ENCODE measurements at places on chromosomes 6 and 20.

- DNase-seq = peak; percentile 40
Measured at GRCh38 chr6:142395768-142396231, 94.0 kb downstream of the ADGRG6 start.

GRCh38 chr20:3716195-3716834 lies 3.9 kb upstream of the SIGLEC1 start:
- peak; percentile 42 for DNase-seq

- DNase-seq = no peak
Measured at GRCh38 chr20:52405417-52405816, 213.8 kb upstream of the ZFP64 start.

GRCh38 chr20:59571551-59572314 lies 32.6 kb upstream of the PHACTR3 start:
- DNase-seq = peak; percentile 47

DNA sequence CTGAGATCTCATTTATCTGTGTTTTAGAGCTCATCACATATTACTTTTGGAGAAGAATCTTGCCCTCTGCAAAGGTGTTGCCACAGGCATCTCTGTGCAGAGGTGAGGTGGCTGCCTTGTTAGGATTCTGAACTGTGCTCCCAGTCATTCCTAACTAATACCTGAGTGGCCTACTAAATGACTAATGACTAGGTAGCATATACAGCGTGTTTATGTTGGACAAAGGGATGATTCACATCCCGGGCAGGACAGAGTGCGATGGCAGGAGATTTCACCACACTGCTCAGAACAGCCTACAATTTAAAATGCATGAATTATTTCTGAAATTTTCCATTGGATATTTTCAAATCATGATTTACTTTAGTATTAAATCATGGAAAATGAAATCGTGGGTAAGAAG lies 23.1 kb upstream of the CGA start:
- no peak for DNase-seq

DNA sequence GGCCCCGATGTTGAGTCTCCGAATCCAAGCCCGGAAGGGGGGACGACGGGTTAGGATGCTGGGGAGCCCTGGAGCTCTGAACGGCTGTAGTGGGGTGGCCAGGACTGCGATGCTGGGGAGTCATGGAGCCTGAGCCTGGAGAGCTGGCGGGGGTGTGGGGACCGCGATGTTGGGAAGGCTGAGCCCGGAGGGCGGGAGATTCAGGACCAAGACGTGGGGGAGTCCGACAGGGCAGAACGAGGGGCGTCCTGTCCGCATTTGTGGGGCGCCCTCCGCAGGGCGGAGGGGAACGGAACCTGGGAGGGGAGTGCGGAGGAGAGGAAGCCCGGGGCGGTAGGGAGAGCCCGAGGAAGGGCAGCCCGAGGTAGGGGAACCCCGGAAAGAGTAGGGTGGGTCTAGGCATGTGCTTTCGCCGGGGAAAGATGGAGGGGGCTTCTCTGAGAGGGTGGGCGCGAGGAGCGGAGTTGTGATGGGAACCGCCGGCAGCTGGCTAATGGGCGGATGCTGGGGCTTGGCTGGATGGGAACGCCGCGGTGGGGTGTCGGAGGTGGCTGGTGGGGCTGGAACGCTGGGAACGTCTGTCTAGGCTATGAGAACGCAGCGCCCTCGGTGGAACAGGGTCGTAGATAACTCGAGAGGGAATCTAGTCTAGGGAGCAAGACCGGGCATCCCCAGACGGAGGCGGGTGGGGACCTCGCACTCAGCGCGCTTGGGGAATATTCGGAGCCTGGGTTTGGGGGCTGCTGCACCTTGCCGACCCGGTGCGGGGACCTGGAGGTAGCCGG lies 684 bp downstream of the PAQR8 start:
- DNase-seq = peak; percentile 15

GRCh38 chr6:112281821-112282615 lies 27.7 kb upstream of the LAMA4 start:
- peak; percentile 86 for DNase-seq

GRCh38 chr6:96742702-96743101 lies 94.6 kb downstream of the GPR63 start:
- no peak for DNase-seq

DNA sequence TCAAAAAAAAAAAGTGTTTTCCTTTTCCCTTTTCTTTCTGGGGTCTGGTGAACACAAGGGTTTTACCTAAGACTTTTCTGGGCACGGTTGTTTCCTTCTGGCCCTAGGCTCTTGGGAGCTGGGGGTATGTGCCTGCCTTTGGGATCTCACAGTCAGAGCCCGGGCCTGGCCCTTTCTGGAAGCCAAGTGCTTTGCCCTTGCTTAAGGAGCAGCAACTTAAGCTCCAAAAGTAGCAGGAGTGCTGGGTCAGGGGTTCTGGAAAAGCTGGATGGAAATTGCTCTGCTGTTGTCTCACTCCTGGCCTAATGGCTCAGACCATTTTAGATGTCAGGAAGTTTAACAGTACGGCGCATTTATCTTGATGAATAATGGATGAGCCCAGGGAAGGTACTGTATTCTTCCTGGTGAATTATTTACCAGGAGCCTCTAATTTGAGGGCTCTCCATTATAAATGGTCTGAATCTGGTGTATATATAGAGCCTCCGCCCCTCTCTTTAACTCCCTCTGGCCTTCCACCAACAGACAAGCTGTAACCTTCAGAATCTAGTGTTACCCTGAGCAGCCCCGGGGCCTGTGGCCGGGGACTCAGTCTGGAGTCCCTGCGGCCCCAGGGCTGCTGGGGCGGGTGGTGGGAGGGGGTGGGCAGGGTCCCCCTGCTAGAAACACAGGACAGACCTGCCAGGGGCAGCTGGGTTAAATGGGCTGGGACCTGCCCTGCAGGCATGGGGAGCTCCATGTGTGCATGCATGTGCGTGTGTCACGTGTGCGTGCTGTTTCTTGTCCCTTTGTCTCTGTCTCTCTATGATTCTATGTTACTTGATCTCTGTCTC lies 37.5 kb downstream of the PTK7 start:
- peak; percentile 58 for DNase-seq

DNA sequence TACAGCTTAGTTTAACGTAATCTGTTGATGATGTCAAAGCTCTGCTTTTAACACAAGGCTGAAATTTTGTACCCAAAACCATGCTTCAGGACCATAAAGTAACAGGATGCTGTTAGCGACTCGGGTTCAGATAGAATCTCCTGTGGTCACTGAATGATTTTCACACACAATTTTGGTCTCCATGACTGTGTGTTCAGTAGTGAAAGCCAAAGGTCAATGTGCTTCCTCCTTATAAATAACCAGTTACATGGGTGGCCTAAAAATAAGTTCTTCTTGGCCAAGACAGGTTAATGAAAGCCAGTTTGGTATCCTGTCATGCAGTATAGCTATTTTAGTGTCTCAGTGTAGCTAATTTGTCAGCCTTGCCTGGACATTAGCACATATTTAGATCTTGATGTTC lies 19.1 kb upstream of the LOC128125822 start:
- no peak for DNase-seq

DNA sequence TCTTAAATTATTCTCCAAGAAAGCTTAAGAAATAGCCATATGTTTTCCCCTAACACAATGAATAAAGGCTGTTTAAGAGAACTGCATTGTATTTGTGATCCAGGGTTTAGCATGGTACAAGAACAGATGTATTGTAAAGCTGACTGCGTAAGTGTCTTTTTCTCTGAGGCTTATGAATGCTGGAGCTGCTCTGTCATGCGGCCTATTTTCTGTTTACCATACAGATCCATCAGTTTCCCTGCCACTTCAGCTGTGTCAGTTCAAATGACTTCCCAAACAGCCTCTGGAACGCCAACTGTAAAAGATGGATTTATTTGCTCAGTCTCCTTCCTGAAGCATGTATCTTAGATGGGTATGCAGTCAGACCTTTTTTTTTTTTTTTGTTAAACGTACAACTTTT lies 419.3 kb upstream of the HS3ST5 start:
- DNase-seq = no peak

- no peak for DNase-seq
Measured at GRCh38 chr6:150196942-150197745, 54.3 kb downstream of the PPP1R14C start.

GRCh38 chr6:163337958-163338357 lies 76.6 kb upstream of the QKI start:
- DNase-seq = no peak

DNA sequence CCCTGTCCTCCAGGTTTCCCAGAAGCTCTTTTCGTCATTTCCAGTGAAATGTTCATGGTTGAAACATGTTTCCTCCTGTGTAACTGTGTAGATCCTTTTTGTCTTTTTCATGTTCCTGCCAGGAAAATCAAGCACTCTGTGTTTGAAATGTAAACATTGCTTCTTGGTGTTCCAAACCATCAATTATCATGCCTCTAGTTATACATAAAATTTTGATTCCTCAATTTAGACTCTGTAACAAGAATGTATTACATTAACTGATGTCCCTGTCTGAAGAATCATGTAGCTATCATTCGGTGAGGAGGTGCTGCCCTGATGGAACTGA lies 546.3 kb upstream of the CITED2 start:
- DNase-seq = no peak

- DNase-seq = peak; percentile 94
Measured at GRCh38 chr20:45104786-45105185, 3.9 kb upstream of the KCNS1 start.

DNA sequence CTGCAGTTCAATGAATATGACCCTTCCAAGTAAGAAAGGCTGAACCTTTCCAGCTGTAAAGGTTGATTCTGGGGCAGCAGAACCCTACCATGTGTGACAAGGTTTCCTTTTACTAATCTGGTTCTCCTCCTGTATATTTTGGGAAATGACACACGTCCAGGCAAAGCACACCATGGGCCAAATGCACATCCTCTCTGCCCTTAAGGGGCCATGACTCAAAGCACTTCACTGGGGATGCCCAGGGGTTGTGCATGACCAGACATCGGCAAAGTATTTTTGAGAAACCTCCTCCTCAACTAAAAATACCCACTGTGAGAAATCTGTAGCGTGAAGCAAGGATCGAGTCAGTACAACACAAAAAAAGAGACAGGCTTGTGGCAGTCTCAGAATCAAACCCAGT lies 174.7 kb downstream of the BACH2 start:
- peak; percentile 72 for DNase-seq

DNA sequence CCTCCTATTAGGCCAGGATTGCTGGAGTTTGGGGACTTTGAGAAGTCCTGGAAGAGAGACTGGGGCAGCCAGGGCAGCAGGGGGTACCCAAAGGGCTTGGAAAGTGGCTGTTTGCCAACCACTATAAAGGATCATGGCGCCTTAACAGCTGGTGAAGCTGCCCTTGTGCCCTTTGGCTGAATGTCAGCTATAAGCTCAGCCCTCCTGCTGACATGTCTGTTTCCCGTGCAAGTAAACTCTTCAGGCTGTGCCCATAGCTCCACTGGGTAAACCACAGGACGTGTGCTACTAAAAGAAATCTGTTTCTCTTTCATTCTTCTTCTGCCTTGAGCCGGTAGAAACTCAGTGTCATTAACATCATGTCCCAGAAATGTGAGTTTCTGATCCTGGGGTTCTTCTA lies 97.3 kb downstream of the CAP2 start:
- peak; percentile 34 for DNase-seq

DNA sequence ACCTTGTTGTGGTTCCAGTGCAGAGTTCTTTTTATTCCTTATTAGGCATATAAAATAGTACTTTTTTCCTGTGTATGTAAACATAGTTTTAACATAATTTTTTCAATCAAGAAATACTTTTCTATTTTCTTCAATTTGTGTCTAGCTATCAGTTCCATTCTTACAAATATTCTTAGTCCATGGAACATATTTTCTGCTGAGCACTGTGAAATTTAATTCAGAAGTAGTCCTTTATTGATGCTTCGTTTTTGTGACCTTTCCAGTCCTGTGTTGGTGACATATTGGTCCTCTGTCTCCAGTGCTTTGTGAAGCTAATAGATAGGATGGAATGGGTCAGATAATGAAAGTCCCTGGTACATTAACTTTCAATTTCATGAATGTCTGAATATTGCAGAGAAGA lies 325.1 kb downstream of the SAMD5 start:
- DNase-seq = no peak

DNA sequence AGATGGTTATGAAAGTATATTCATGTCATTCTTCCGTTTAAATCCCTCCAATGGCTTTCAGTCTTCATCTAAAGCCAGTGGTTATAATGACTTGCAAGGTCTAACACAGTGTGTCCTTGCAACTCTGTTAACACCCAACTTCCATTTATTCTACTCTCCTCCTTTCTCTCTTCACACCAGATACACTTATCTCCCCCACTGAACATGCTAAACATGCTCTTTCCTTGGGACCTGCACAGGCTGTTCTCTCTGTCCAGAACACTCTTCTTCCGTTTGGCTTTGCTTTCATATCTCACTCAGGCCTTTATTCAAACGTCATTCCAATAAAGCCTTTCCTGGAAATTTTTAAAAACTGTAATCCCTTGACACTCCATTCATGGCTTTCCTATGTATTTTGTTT lies 91.5 kb downstream of the EPHA7 start:
- DNase-seq = no peak

- peak; percentile 37 for DNase-seq
Measured at GRCh38 chr6:55943329-55943728, 67.9 kb upstream of the BMP5 start.

DNA sequence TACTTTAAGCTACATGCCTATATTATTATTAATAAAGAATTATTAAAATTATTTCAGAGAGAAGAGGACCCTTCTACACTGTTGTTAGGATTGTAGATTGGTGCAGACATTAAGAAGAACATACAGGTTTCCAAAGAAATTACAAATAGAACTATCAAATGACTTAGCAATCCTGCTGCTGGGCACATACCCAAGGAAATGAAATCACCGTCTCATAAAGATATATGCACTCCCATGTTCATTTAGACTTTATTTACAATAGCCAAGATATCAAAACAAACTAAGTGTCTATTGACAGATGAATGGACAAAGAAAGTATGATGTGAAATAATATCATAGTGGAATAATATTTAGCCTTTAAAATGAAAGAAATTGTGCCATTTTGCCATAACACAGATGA lies 687.7 kb upstream of the POU3F2 start:
- DNase-seq = no peak

DNA sequence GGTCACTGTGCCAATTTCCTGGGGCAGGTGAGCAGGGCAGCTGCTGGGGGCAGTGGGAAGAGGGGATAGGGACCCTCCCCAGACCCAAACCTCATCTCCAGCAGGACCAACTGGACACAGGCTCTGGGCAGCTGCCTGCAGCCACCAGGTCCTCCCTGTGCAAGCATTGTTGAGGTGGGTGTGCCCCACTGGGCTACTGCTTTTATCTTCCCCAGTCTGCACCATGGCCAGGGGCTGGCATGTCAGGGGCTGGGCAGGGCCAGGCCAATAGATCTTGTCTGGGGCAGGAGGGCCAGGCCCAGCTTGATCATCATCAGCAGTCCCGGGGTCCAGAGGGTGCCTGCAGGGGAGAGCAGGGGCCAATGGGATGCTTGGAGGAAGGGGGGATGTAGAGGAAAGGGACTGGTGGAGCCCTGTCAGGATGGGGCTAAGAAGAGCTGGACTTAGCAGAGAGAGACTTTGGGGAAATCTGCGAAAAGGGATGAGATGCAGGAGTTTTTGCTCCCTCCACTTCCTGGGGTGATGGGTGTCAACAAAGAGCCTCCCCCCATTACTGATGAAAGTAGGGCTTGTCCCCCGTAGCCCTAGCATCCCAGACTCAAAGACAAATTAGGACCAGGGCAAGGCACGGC lies 5.7 kb downstream of the EBF4 start:
- DNase-seq = no peak

GRCh38 chr6:74826263-74826662 lies 379.6 kb downstream of the COL12A1 start:
- DNase-seq = no peak

Measured in fibroblast of skin of back (primary cell).